Activated CD4-positive, alpha-beta T cell treated with anti-CD3 and anti-CD28 coated beads, Interleukin-2, amount 10 ng/mL, durations not matched to agents 7 days and 5 days (primary cell): ENCODE measurements at places on chromosomes 13 and 19.

GRCh38 chr13:99135591-99135990 lies 65.1 kb upstream of the UBAC2 start:
- no peak for DNase-seq

DNA sequence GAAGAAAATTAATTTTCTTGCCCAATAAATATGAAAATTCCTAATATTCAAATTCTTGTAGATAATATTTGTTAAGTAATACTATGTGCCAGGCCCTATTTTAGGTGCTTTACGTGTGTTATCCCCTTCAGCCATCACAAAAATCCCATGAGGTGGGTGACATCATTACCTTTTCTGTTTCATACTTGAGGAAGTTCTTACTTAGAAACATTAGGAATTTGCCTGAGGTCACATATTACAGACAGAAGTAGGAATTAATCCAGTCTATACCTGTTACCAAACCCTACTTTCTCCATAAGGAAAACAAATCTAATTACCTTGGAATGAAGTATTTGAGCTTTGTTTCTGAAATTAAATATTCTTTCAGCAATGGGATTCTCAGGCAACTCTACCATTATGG lies 336.1 kb downstream of the GPC6 start:
- DNase-seq = no peak

GRCh38 chr13:22049384-22049783 lies 378.5 kb downstream of the FGF9 start:
- DNase-seq = no peak

- no peak for DNase-seq
Observed at GRCh38 chr13:108463340-108463739, 166.1 kb upstream of the MYO16 start.

DNA sequence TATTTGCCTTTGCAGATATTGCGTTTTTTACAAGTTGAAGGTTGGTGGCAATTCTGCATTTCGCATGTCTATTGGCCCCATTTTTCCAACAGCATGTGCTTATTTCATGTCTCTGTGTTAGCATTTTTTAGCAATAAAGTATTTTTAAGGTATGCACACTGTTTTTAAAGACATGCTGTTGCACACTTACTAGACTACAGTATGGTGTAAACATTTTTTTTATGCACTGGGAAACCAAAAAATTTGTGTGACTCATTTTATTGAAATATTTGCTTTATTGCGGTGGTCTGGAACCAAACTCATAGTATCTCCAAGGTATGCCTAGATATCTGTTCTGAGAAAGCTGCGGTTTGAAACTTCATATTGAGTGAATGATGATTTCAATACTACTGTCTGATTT lies 55.4 kb upstream of the RNF113B start:
- DNase-seq = no peak

DNA sequence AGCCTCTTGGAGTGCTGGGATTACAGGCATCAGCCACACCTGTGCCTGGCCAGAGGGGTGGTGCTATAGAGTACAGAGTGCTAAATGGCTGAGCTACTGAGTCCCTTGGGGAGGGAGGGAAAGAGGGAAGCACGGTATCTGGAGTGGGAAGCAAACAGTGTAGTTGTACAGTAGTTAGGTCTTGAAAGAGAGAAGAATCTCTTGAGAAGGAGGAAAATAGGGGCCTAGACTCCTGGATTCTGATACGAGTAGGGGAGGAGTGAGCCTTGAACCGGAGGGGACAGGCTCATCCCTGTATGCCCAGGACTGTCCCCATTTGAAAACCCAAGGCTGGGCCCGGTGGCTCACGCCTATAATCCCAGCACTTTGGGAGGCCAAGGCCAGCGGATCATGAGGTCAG lies 5.1 kb downstream of the MYADM start:
- DNase-seq = no peak

DNA sequence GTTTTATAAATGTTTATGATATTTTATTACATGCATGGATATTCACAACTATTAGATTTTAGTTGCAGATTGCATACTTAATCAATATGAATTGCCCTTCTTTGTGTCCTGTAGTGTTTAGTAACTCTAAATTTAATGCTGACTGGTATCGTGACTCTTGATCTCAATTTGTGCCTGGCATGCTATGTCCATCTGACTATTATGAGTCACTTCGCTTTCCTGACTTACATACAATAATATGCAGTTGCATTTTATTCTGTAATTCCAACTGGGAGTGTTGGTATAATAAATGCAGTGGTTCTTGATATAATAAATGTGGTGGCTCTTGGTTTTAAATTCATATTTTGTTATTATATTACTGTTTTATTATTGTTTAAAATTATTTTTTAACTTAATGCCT lies 277.5 kb downstream of the LIG4 start:
- DNase-seq = no peak

- no peak for DNase-seq
Observed at GRCh38 chr13:25132751-25133390, 36.9 kb downstream of the PABPC3 start.

DNA sequence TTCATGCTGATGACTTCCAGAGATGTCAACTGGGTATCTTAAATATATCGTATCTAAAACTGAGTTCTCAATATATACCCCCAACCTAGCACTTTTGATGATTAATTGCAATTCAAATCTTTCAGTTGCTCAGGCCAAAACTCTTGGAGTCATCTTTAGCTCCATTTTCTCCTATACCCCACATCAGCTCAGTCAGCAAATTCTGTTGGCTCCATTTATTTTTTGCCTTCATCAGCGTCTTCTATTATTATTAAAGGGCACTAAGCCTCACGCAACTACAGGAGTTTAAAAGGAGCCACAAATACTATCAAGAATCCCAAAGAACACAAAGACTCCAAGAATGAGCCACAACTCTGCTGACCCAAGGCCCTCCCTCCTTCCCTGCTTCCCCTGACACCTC lies 134.9 kb downstream of the KCTD12 start:
- DNase-seq = no peak

DNA sequence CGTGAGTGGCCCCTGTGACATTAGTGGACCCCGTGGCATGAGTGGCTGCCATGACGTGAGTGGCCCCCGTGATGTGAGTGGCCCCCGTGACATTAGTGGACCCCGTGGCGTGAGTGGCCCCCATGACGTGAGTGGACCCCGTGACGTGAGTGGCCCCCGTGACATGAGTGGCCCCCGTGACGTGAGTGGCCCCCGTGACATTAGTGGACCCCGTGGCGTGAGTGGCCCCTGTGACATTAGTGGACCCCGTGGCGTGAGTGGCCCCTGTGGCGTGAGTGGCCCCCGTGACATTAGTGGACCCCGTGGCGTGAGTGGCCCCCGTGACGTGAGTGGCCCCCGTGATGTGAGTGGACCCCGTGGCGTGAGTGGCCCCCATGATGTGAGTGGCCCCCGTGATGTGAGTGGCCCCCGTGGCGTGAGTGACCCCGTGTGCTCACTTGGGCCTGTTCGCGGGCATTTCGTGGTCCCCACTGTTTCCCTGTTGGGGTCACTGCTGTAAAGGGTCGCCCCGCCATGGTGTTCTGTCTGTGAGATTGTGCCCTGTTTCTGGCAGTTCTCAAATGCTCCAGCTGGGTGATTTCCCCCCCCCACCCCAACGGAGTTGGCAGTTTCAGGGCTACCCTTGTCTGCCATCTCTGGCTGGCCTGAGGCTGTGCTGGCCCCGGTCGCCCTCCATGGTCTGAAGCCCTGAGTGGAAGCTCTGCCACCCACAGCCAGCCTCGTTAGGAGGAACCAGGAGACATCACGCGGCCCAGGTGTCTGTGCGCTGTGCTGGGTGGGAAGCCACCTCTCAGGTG lies 64.2 kb downstream of the MCF2L start:
- no peak for DNase-seq

DNA sequence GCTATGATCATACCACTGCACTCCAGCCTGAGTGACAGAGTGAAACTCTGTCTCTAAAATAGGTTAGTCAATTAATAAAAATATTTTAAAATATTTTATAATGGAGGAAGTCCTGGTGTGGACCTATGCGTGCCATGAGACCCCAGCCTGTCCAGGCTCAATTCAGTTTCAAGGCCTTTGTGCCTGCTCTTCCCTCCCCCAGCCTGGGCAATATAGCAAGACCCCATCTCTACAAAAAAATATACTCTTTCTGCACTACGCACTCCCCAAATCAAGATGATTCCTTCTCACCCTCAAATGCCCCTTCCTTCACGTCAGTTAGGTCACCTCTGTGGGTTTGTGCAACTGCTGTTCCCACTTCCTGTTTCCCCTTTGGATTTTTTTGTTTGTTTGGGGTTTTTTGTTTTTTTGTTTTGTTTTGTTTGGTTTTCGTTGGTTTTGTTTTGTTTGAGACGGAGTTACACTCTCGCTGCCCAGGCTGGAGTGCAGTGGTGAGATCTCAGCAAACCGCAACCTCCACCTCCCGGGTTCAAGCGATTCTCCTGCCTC lies 1.4 kb upstream of the HSH2D start:
- no peak for DNase-seq

- no peak for DNase-seq
Observed at GRCh38 chr13:106121173-106121754, 414.2 kb downstream of the EFNB2 start.

DNA sequence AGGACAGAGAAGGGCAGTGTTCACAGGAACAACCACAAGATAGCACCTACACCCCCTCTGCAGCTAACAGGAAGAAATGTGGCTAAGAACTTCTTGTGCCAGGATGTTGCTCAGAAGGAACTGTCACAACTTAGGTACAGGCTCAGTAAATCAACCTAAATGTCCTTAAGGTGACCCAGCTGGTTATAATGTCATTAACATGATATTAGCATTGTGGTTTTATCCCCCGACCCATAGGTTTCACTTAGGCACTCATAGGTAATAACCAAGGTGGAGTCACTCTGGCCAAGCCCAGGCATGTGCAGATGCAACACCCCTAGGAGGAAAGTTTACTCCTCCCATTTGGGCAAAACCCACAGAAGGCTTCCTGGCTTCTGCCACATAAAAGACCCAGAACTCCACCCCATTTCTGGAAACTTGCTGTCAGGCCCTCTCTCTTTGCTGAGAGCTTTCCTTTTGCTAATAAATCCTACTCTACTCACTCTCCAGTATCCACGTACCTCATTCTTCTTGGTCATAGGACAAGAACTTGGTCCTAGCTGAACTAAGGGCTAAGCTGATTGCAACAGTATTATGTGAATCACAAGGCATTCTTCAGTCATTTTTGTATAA lies 951.3 kb downstream of the SLITRK5 start:
- DNase-seq = peak; percentile 54

DNA sequence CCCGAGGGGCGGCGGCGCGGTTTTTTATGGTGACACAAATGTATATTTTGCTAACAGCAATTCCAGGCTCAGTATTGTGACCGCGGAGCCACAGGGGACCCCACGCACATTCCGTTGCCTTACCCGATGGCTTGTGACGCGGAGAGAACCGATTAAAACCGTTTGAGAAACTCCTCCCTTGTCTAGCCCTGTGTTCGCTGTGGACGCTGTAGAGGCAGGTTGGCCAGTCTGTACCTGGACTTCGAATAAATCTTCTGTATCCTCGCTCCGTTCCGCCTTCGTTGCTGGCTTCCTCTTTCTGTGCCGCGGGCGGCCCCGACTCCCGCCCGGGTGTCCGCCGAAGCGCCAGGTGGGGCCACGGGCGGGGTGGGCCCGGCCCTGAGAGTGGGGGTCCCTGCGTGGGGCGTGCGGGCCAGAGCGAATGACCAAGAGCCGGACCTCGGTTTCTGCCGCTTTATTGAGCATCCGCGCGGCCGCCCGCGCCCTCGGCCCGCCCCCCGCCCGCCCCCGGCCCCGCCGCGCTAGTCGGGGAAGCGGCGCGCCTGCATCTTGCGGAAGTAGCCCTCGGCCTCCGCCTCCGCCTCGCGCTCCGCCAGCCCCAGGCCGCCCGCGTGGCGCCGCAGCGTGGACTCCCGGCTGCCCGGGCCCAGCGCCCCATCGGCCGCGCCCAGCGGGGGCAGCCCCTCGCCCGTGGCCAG lies 9.6 kb downstream of the PLPPR3 start:
- DNase-seq = no peak

DNA sequence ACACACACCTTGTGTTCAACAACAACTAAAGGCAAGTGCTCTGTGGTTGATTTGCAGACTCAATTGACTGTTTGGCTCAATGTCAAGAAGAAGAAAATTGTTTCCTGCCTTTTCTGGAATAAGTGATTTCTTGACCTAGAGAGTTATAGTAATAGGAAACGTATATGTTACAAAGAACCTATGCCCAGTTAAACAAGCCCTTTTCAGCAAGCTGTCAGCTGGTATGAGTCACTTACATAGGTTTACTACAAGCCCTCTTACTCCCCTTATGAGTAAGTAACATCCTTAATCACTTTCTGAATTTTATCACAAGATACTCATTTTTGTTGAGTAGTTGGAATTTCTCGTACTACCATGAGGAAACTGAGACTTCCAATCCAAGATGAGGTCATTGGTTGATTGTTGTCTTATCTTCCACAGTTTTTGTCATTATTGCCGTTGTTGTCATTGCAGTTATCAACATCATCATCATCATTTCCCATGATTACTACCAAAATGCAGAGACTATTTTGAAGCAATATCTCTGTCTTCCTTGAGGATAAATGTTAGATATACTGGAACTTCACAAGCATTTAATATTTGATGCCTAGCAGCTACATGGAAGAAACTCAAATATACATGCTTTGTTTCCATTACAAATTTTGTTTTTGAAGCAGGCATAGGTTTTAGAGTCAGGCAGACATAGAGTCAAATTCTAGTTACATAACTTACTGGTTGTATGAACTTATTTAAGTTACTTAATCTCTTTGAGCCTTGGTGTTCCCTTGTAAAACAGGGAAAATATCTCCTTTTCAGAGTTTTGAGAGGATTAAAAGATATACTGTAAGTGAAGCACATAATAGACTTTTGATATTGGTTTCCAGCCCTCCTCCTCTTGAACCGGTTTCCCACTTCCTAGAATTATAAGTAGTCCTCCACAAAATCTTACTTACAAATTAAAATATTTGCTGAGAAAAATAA lies 106.0 kb downstream of the RAP2A start:
- DNase-seq = no peak

DNA sequence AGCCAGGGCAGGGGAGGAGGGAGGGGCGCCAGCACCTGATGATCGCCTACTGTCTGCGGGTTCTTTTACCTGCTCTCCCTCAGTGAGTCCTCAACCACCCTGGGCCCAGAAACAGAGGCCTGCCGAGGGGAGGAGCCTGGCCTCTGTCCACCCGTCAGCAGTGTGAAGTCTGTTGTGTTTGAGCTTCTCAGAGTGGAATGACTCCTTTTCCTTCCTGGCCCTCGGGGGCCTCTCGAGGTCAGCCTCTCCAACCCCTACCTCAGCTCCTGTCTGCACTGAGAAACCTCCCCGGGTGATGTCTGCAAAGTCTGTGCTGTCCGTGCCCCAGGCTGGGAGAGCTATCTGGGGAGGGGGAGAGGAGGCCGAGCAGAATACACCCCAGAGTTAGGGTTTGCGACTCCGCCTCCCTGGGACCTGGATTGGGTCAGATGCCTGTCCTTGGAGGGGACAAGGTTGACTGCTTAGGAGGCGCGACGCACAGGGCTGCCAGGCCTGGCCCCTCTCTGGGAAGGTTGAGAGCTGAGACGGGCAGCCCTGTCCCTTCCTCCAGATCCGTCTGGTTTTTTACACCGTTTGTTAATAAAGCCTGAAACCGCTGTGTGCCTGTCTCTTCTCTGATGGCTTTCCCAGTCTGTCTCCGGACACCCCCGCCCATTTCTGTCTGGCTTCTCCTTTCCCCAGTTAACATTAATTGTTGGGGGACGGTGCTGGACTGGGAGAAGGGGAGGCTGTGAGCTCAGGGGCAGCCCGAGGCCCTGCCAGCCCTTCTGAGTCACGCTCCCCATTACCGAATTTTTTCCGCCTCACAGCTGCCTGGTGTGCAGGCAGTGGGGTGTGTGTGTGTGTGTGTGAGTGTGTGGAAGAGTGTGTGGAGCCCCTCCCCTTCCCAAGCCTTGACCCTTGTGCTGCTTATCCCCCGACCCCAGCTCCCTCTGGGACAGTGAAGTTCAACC lies 989 bp upstream of the SSC5D start:
- DNase-seq = no peak
